Cerebellum (tissue), 4 donors: ENCODE measurements at places on chromosomes 7 and 10.

DNA sequence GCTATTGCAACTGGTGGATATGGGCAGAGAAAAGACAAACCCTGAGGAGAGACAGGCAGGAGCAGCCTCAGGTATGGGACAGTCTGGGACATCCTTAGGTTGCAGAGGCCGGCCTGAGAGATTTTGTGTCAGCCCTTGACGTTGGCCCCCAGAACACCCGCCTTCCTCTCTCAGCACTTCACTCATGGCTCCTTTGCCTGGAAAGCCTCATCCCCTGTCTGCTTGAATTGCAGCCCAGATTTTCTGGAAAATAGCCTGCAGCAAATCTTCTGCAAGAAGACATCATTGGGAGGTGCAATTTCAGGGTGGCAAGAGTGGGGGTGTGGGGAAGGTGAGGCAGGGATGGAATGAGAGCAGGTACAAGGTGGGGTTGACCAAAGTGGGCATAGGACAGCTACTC is 2.2 kb upstream of the FRMD4A start:
- DNase-seq = no peak

DNA sequence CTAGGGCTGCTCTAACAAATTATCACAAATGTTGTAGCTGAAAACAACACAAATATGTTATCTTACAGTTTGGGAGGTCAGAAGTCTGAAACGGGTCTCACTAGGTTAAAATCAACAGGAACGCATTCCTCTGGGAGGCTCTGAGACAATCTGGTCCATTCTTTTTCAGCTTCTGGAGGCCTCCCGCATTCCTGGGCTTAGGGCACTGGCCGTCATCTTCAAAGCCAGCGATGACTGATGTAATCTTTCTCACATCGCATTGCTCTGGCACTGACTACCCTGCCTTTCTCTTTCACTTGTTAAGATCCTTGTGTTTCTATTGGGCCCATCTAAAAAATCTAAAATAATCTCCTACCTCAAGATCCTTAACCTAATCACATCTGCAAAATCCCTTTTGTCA is 1071.5 kb upstream of the C7orf33 start:
- no peak for DNase-seq

- no peak for DNase-seq
Measured at GRCh38 chr7:10644849-10645248, 328.8 kb upstream of the PHF14 start.

DNA sequence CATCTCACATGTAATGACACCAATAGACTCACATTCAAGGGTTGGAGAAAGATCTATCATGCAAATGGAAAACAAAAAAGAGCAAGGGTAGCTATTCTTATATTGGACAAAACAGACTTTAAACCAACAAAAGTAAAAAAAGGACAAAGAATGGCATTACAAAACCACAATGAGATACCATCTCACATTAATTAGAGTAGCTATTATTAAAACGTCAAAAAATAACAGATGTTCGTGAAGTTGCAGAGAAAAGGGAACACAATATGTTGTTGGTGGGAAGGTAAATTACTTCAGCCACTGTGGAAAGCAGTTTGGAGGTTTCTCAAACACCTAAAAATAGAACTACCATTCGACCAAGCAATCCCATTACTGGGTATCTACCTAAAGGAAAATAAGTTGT is 197.0 kb downstream of the SNX13 start:
- no peak for DNase-seq

- no peak for DNase-seq
Measured at GRCh38 chr10:97000487-97001182, 168.5 kb downstream of the LCOR start.

DNA sequence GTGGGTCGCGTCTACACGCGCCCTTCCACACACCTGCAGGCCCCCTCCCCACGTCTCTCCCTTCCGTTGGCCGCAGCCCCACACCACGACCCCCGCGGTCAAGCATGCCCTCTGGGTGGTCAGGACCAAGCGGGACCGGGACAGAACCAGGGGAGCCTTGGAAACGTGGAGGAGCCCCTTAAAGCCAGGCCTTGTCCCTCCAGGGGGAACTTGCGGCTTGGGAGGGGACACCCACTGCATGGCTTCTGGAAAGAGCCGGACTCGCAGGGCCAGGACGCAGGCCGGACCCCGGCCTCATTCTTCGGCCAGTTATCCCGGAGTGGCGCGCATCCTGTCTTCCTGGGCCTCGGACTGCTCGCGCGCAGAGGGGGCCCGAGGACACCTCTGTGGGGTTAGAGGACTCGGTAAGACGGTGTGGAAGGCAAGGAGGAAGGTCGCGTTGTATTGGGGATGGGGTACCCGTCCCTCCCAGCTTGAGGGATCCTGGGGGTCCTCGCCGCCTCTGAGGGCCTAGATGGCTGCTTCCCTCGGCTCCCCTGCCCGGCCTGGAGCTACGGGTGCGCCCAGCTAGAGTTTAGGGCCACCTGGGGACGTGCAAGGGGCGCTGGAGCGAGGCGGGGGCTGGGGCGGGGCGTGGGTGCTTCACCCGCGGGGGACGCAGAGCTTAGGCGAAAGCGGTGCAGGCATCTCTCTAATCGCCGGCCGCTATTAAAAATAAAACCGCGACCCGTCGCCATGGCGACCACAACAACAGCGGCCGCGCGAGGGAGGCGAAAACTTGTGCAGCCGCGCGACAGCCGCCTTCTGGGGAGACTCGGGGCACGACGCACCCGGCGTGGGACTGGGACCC is 1.8 kb upstream of the PDGFA start:
- DNase-seq = peak; percentile 28

DNA sequence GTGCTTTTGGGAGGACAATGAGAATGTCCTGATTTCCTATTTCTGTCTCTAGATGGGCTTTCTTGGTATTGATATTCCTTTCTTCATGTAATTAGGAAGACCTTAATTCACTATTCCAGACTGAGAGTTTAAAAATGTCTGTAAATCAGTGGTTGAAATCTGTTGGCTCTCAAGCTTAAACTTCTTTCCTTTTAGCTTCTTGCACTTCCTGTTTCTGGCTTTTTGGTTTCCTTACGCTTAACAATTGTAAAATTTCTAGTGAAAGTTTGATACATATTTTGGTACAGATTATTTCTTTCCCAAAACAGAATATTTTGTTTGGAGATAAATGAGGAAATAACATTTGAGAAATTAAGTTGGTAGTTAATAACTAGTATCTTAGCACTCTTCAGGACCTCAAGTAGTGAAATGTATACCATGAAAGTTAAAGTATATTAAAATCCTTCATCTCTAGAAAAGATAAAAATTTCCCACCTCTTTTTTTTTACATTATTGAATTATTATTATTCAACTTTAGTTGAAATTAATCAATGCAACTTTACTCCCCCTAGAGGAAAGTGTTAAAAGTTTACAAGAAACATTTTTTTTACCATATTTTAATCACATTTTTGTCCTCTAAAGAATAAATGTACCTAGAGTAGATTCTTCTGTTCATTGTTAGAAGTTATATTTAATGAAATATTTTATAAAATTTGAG is 137.2 kb downstream of the PHTF2 start:
- no peak for DNase-seq

GRCh38 chr7:131016230-131016629 is 282.2 kb upstream of the KLF14 start:
- DNase-seq = no peak

GRCh38 chr10:96995851-96996250 is 163.8 kb downstream of the LCOR start:
- no peak for DNase-seq

- DNase-seq = no peak
Measured at GRCh38 chr10:80266513-80266863, 23.0 kb downstream of the MAT1A start.

DNA sequence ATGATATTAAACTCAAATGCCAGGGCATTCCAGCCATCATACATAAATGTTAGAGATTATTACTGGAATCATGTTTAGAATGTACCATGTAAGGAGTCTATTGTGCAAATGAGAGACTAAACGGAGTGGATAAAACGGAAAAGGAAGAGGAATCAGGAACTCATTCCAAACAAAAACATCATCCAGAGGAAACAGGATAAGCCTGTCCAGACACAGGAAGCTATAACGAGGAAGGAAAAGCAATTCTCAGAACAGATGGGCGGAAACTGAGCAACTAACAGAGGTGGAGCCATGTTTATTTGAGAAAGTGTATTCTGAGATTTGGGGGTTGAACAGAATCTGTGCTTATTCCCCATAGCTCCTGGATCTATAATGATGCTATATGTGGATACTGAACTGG is 52.3 kb upstream of the TRIM24 start:
- no peak for DNase-seq

DNA sequence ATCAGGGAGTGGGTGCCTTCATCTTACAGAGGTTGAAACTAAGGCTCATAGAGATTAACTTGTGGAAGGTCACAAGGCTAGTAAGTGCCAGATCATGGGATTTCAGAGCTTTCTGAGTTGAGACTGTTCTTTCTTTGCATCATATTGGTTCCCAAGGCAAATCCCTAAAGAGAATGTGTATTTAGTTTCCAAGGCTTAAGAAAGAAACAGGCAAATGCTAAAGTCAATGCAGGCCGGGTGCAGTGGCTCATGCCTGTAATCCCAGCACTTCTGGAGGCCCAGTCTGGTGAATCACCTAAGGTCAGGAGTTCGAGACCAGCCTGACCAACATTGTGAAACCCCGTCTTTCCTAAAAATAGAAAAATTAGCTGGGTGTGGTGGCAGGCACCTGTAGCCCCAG is 19.8 kb downstream of the CDK1 start:
- no peak for DNase-seq

- no peak for DNase-seq
Measured at GRCh38 chr7:7210475-7211237, 28.3 kb downstream of the C1GALT1 start.

DNA sequence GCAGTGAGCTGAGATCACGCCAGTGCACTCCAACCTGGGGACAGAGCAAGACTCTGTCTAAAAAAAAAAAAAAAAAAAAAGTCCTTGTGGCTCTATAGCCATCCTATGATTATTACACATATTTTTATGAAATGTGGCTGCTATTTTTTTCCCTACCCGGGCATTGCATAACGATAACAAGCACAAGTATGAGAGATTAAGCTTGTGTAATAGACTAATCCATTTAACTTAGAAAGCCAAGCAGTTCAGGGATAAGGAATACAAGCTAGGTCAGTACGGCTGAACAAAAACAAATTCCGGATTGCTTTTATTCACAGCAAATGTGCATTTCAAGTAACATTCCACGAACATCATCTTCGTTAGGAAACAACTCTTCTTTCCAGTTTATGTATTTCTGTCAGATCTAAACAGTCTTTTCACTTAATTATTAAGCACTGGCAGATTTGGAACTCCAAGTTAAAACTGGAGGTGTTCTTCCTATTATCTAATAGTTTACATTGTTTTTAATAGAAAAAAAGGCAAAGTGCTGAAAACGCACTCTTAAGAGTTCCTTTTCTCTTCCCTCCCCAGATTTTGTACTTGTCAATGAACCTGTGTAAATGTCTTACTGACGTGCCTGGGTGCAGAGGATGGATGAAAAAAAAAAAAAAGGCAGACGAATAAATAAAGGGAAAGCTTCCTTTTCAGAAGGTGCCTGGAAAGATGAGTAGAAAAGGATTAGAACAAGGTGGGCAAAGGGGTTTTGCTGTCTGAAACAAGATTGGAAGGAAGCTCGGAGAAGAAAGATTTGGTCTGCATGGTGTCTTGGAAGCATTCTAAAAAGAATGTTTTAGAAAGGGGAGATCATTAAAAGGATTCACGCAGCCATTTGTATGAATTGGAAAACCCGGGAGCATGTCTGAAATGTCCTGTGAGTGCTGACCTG is 81.1 kb downstream of the PRTFDC1 start:
- peak; percentile 12 for DNase-seq

DNA sequence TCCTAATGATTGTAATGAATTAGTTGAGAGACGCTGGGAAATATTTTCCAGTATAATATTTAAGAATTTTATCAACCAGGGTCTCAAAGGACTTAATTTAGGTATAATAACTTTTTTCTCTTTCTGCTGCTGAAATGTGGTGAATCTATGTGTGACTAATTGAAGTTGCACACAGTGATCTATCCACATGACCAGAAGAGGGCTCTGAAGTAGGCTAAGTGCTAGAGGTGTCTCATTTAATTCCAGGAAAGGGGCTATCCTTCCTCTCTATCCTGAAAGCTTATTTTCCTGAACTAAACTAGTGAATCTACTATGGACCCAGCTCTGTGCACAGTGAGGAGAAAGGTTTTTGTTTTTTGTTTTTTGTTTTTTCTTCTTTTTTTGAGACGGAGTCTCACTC is 294.4 kb upstream of the MYO3A start:
- DNase-seq = no peak

DNA sequence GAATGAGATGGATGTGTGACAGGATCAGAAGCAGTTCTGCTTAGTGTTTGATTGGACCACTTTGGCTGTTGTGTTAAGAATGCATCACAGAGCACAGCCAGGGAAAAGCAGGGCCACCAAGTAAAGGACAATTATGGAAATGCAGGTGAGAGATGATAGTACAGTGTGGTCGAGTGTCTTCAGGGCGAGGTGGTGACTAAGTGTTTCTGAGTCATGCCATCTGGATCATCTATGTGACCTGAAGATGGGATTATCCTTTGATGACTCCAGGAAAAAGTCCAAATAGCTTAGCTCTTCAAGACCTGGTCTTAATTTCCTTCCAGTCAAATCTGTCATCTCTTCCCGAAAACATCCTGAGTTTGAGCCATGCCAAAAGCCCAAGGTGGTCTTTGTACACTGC is 523.2 kb upstream of the IGFBP3 start:
- DNase-seq = no peak

DNA sequence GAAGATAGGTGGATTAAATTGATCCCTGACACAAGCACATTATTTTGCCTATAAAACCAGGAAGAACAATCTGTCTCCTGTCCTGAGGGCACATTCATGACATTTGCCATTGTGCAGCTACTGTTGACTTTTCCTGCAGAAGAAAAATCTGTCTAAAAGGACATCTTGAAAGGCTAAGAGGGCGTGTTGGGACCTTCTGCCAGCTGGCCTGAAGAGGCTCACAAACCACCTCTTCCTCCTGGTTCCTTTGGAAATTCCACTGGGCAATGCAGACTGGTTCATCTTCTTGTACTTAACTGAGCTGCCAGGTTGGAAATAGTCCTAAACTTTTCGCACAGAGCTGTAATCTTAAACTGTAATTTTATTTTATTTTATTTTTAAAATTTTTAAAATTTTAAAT is 35.7 kb upstream of the PIP start:
- no peak for DNase-seq

GRCh38 chr7:55588976-55589604 is 16.8 kb upstream of the VOPP1 start:
- no peak for DNase-seq

DNA sequence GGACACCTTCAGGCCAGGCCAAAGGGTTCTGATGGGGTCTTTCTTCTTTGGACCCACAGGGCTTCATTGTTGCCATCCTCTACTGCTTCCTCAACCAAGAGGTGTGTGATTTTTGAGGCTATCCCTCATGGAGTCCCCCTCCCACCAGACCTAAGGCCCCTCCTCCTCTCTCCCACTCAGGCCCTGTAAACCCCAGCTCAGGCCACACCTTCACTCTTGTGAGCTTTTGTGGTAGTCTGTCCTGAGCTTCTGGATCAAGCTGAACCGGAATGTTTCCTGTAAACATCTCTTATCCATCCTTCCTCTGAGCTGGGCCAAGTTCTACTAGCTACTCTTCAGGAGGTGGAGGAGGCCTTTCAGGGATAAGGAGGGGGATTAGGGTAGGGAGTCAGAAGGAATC is 13.5 kb downstream of the GHRHR start:
- no peak for DNase-seq
